ENCODE measurements at places on chromosomes 1 and 21. TPM values are rescaled to one million over a fixed set of nuclear protein-coding genes. Genes with fewer than 3 reads are reported as not detected.

The S100A1 gene
- 0.82 TPM for total RNA-seq

The CDK18 gene
- total RNA-seq: 1.4 TPM

DNA sequence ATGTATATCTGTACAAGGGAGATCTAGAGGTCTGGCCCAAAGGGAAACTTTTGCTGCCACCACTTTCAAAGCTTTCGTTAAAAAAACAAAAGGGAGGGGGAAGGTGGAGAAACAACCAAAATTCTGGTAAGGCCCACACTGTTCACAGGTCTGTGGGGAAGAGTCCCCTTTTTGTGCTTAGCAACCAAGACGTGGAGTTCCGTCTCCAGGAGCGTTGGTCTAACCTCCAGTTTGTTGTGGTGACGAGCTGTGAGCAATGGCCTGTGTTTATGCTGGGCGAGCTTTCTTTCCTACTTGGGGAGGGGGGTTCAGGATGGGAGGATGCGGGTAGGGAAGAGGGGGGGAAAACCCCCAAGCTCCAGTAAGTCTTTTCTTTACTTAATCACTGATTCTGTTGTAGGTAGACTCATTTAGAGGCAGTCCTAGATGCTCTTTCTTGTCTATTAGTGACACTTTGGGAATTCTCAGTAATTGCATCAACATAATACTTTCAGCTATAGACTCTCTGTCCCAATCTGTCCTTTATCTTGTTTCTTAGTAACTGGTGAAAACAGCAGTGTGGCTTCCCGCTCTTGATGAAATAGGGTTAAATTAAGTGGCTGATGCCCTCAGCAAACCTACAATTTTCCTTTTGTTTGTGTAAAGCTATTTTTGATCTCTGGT lies 1.5 kb downstream of the HIPK1 start:
- peak; percentile 82 for DNase-seq

GRCh38 chr1:89635825-89636815 lies 3.2 kb downstream of the LRRC8C start:
- DNase-seq: peak; percentile 78

- no peak for DNase-seq
Measured at GRCh38 chr1:234549447-234550021, 60.4 kb downstream of the IRF2BP2 start.

- no peak for DNase-seq
Measured at GRCh38 chr1:182761396-182762395, 27.9 kb upstream of the NPL start.
